ENCODE measurements at places on chromosomes 5 and 9.

DNA sequence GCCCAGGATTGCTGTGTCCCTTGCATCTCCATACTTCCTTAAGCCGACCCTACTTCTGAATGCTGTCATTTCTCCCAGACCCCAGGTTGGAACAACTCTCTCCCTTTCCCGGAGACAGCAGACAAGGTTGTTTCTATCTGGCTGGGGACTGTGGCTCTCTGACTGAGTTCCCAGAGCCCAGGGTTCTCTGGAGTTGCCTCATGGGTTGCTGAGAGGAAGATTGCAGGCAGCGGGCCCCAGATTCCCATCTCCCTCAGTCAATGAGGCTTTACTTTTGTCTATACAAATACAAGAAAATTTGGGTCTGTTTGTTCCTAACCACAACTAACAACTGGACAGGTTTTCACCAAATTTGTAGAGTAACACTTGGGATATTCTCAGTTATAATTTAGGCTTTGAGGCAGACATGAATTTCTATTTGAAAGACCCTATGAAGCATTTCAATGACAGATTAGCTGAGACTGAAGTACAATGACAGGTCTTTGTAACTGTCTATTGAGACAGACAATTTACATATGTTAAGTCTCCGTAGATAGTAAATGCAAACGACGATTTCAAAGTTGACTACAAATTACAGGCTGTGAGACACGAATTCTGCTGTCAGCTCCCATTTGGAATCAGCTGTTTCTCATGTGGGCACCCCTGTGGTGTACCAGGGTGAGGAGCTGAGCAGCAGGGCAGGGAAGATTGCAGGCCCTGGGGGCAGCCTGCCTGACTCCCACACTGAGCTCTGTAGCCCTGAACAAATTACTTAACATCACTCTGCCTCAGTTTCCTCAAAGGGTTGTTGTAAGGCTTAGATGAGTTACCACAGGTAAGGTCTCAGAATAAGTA is 107.5 kb downstream of the ATP10B start:
- DNase-seq, result no peak

GRCh38 chr9:89480825-89481537 is 16.9 kb downstream of the SEMA4D start:
- peak; percentile 40 for DNase-seq

GRCh38 chr9:122190597-122191381 is 31.1 kb downstream of the MORN5 start:
- no peak for DNase-seq

DNA sequence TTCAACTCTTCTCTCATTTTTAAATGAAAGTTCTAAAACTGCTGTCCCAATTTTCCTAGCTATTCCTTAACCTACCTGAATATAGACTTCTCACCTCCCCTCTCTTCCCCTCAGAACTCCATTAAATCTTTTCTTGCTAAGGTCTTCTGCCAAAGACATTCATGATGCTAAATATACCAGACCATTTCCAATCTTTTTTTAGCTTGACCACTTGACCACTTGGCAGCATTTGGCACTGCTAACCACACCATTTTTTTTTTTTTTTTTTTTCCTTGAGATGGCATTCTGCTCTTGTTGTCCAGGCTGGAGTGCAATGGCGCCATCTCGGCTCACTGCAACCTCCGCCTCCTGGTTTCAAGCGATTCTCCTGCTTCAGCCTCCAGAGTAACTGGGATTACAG is 3.6 kb upstream of the ZNF131 start:
- DNase-seq, result no peak

- DNase-seq, result no peak
Observed at GRCh38 chr5:151171529-151171928, 13.9 kb upstream of the ANXA6 start.

DNA sequence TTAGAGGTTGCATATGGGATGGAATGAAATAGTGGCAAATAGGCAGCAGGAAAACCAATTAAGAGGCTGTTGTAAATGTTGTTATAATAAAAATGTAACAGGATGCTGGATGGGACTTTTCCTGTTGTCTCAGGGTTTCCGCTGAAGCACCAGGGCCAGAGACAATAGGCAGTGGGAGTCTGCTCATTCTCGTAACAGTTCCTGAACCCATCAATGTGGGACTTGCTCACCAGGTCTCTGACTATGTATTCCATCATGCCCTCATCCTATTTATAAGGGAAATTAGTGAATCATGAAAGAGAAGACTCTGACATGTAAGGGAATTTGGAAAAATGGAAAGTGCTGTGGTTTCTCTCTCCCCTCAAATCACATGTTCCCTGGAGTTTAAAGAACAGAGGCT is 23.5 kb upstream of the SSBP2 start:
- no peak for DNase-seq

GRCh38 chr5:134582941-134583340 is 49.7 kb downstream of the SAR1B start:
- no peak for DNase-seq

- DNase-seq, result no peak
Observed at GRCh38 chr5:10111571-10111970, 138.1 kb downstream of the ATPSCKMT start.
